T-cell (primary cell): ENCODE measurements at places on chromosomes 11 and 22.

DNA sequence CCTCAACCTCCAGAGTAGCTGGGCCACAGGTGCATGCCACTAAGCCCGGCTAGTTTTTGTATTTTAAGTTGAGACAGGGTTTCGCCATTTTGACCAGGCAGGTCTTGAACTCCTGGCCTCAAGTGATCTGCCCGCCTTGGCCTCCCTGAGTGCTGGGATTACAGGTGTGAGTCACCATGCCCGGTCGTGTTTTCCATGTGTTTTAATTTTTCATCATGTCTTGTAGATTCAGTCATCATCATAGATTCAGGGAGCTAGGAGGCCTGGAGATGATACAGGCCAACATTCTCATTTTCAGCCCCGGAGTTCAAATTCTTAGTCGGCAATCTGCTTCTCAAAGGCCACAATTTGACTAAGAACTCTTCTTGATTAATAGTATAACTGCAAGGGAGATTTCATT, 73.5 kb upstream of the GRAMD1B start:
- H3K4me3 ChIP-seq: no peak overlapping the region
- no peak overlapping the region for H3K27ac ChIP-seq
- no peaks in the 10 kb centered on the region for H3K36me3 ChIP-seq
- DNase-seq: no peak
- peaks cover 14% of the 10 kb centered on the region for H3K27me3 ChIP-seq

- no peaks in the 10 kb centered on the region for H3K36me3 ChIP-seq
- no peaks in the 10 kb centered on the region for H3K4me1 ChIP-seq
Measured at GRCh38 chr11:101459020-101459419, 124.8 kb downstream of the TRPC6 start.

- H3K27me3 ChIP-seq: peaks cover 46% of the 10 kb centered on the region
- no peak overlapping the region for H3K4me3 ChIP-seq
- DNase-seq: no peak
- H3K36me3 ChIP-seq: no peaks in the 10 kb centered on the region
- no peaks in the 10 kb centered on the region for H3K4me1 ChIP-seq
- H3K27ac ChIP-seq: no peak overlapping the region
Measured at GRCh38 chr11:125343086-125343717, 152.9 kb downstream of the FEZ1 start.

DNA sequence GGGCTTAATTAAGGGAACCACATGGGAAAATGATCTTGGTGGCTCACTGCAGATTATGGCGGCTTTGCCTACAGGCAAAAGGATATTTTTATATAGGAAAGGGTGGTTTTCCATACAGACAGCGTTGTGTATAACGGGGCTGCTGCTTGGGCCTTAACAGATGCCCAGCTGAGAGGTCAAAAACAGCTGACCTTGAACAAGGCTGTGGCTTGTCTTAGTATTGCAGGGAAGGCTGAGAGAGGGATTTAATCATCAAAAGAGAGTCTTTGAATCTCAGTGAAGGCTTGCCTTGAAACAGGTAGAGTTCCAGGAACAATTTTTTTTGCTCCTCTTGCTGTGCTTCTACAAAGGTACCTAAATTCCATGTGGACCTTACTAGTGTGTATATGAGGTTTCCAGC, 301.6 kb upstream of the C11orf87 start:
- no peaks in the 10 kb centered on the region for H3K4me1 ChIP-seq
- no peaks in the 10 kb centered on the region for H3K36me3 ChIP-seq
- no peak for DNase-seq
- H3K4me3 ChIP-seq: no peak overlapping the region
- H3K27me3 ChIP-seq: no peaks in the 10 kb centered on the region

GRCh38 chr11:108534274-108534882, 36.2 kb upstream of the POGLUT3 start:
- H3K4me1 ChIP-seq: no peaks in the 10 kb centered on the region
- no peak overlapping the region for H3K4me3 ChIP-seq

- H3K4me3 ChIP-seq: peak overlapping the region; percentile 58
- peaks cover 15% of the 10 kb centered on the region for H3K4me1 ChIP-seq
- DNase-seq: peak; percentile 31
- no peaks in the 10 kb centered on the region for H3K27me3 ChIP-seq
- H3K27ac ChIP-seq: no peak overlapping the region
Measured at GRCh38 chr11:118621071-118621783, 13.8 kb downstream of the PHLDB1 start.

DNA sequence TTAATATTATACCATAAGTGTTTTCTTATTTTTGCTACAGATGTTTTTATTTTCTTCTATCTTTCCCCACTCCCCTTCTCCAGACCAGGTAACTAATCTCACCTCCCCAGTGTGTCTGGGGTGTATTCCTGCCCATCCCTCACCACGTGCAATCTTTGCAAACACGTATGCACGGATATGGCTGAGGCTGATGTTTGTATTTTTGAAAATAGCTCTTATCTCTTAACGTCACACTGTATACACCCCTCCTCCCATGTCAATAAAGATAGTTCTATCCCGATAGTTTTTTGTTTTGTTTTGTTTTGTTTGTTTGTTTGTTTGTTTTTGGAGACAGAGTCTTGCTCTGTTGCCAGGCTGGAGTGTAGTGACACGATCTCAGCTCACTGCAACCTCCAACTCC, 127.5 kb downstream of the FBXO7 start:
- no peak for DNase-seq
- no peaks in the 10 kb centered on the region for H3K36me3 ChIP-seq
- H3K27ac ChIP-seq: no peak overlapping the region

DNA sequence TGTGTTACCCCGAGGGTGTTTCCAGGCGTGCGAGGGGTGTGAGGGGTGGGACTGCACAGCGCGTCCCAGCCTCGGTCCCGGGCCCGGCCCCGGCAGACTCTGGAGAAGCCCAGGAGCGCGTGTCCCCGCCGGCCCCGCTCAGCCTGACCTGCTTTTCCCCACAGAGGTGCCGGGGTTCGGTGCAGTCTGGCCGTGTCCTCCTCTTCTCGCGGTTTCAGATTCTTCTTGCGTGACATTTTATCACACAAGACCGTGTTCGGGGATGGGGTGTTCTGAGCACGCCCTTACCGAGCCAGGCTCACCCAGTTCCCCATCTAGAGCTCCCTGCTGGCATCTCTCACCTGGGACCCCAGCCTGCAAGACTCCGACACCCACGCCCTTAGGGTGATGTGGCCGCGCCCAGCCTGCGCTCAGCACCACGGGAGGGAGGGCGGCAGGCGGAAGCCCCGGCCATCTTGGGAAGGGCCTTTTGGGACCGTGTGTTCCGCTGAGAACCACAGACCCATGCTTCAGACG, 775.6 kb downstream of the BRD1 start:
- H3K27me3 ChIP-seq: peaks cover 12% of the 10 kb centered on the region
- H3K36me3 ChIP-seq: no peaks in the 10 kb centered on the region
- H3K4me1 ChIP-seq: peaks cover 14% of the 10 kb centered on the region
- peak; percentile 24 for DNase-seq
- no peak overlapping the region for H3K27ac ChIP-seq
- H3K4me3 ChIP-seq: peak overlapping the region; percentile 52

DNA sequence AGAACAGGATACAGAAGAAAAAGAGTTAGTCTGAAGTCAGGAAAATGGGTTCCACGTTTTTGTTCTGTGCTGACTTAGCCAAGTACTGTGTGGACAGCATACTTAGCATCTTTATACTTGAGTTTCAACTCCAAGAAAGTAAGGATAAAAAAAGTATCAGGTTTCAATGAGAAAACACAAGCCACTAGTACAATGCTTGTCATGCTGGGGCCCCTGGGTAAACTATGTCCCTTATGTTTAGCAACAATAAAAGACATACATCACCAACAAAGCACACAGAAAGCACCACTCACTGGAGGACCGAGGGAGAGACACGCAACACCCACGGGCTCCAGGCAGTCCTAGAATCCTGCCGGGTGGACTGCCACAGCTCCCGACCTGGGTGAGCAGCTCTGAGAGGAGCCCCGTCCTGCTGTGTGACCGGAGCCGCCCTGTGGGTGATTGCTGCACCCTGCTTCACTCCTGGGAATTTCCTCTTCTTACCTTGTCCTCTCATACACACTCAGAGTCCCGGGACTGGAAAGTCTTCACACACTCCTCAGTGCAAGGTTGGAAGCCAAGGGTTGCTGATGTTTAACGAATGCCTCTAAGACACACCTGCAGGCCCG, 890.5 kb downstream of the BRD1 start:
- no peaks in the 10 kb centered on the region for H3K4me1 ChIP-seq
- no peak for DNase-seq
- H3K27me3 ChIP-seq: peaks cover 14% of the 10 kb centered on the region
- H3K27ac ChIP-seq: no peak overlapping the region

GRCh38 chr11:62588966-62589637, 2.2 kb downstream of the TUT1 start:
- H3K27ac ChIP-seq: no peak overlapping the region
- no peak for DNase-seq
- H3K4me1 ChIP-seq: peaks cover 15% of the 10 kb centered on the region
- H3K36me3 ChIP-seq: peaks cover 9% of the 10 kb centered on the region

DNA sequence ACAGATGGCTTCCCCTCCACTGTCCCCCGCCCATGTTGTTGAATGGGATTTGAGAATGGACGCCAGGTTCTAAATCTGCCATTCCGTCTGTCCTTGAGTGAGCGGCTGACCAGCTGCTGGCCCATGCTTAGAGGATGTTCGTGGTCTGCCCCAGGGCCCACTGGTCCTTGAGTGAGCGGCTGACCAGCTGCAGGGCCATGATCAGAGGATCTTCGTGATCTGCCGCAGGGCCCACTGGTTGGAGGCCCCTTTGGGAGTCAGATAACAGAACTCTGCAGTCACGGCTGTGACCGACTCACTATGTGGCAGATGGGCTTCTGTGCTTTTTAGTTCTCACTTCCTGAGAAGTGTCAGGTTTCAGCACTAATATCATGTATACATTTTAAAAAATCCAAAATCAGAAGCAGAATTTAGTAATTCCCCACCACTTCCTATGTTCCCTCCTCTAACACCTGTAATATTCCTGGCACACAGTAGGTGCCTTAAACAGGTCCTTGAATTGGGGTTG, 54.1 kb downstream of the MICAL3 start:
- DNase-seq: no peak
- no peak overlapping the region for H3K4me3 ChIP-seq
- no peak overlapping the region for H3K27ac ChIP-seq
- H3K36me3 ChIP-seq: no peaks in the 10 kb centered on the region
- no peaks in the 10 kb centered on the region for H3K27me3 ChIP-seq
- peaks cover 4% of the 10 kb centered on the region for H3K4me1 ChIP-seq

GRCh38 chr11:116415095-116415494, 357.7 kb downstream of the BUD13 start:
- H3K4me1 ChIP-seq: no peaks in the 10 kb centered on the region
- H3K4me3 ChIP-seq: no peak overlapping the region
- no peak overlapping the region for H3K27ac ChIP-seq
- no peaks in the 10 kb centered on the region for H3K27me3 ChIP-seq

DNA sequence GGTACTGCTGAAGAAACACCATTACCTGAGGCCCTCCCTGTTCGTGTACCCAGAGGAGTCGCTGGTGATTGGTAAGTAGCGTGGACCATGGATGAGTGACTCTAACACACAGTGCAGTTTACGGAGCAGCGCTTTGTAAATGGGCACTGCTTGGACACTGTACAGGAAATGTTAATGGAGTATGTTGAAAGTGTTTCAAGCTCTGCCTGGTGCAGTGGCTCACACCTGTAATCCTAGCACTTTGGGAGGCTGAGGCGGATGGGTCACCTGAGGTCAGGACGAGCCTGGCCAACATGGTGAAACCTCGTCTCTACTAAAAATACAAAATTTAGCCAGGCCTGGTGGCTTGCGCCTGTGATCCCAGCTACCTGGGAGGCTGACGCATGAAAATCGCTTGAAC, 29.7 kb downstream of the XRCC6 start:
- H3K36me3 ChIP-seq: peaks cover 9% of the 10 kb centered on the region
- no peak overlapping the region for H3K4me3 ChIP-seq
- H3K27me3 ChIP-seq: no peaks in the 10 kb centered on the region
- no peak overlapping the region for H3K27ac ChIP-seq
- no peak for DNase-seq

GRCh38 chr11:43327987-43328386, 16.2 kb downstream of the API5 start:
- H3K27ac ChIP-seq: no peak overlapping the region
- H3K4me1 ChIP-seq: no peaks in the 10 kb centered on the region
- no peak for DNase-seq
- peaks cover 94% of the 10 kb centered on the region for H3K36me3 ChIP-seq

GRCh38 chr22:19723983-19724827, 866 bp downstream of the GP1BB start:
- no peaks in the 10 kb centered on the region for H3K36me3 ChIP-seq
- no peaks in the 10 kb centered on the region for H3K27me3 ChIP-seq
- H3K4me3 ChIP-seq: no peak overlapping the region
- peaks cover 16% of the 10 kb centered on the region for H3K4me1 ChIP-seq
- H3K27ac ChIP-seq: no peak overlapping the region

GRCh38 chr11:65742353-65742752, 21.8 kb upstream of the RNASEH2C start:
- H3K27me3 ChIP-seq: peaks cover 2% of the 10 kb centered on the region
- H3K27ac ChIP-seq: no peak overlapping the region
- H3K4me1 ChIP-seq: no peaks in the 10 kb centered on the region
- no peak for DNase-seq
- no peaks in the 10 kb centered on the region for H3K36me3 ChIP-seq
- H3K4me3 ChIP-seq: no peak overlapping the region

DNA sequence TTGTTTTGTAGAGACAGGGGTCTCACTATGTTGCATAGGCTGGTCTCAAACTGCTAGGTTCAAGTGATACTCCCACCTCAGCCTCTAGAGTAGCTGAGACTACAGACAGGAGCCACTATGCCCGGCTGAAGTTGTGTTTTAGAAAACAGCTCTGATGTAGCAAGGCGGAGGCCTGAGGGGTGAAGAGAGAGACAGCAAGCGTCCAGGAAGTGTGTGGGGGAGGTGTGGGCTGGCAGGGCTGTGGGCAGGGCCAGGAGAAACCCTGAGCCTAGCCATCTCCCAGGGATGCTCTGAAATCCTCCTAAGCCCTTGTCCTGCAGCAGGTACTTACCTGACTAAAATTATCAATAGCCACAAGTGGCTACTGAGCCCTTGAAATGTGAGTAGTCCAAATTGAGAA, 16.1 kb upstream of the RPS3 start:
- peaks cover 25% of the 10 kb centered on the region for H3K4me1 ChIP-seq
- DNase-seq: peak; percentile 54
- peaks cover 5% of the 10 kb centered on the region for H3K27me3 ChIP-seq
- H3K27ac ChIP-seq: peak overlapping the region; percentile 71

- H3K36me3 ChIP-seq: no peaks in the 10 kb centered on the region
- H3K27me3 ChIP-seq: peaks cover 6% of the 10 kb centered on the region
- DNase-seq: peak; percentile 14
- no peaks in the 10 kb centered on the region for H3K4me1 ChIP-seq
- no peak overlapping the region for H3K4me3 ChIP-seq
- H3K27ac ChIP-seq: no peak overlapping the region
Measured at GRCh38 chr11:122202951-122203456, 87.0 kb upstream of the BLID start.
